ENCODE measurements at places on chromosomes 6 and 20. TPM values are rescaled to one million over a fixed set of nuclear protein-coding genes. Genes with fewer than 3 reads are reported as not detected.

Gene SRF
- 25.8 TPM for total RNA-seq

Gene FOXQ1
- total RNA-seq, result 110 TPM

Gene IMPG1
- not detected for total RNA-seq

DNA sequence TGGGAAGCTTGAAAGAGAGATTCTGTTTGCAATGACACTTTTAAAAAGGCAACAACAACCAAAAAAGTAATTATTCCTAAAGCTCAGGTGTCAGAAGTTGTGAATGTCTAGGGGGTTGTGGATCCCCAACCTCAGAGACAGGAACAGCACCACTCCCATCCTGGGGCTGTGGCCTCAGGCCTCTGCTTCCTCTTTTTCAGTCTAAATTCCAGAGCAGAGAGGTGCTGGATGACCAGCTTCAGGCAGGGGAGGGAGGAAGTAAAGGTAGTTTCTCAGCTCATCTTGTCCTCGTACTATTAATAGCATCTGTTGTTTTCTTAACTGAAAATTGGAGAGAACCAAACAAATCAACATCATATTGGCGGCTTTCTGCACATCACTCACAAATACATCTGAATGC is 8.3 kb downstream of the NT5E start:
- no peak for DNase-seq

GRCh38 chr20:47314647-47315338 is 41.7 kb downstream of the ZMYND8 start:
- DNase-seq, result peak; percentile 52

GRCh38 chr20:42741906-42742305 is 447.8 kb downstream of the PTPRT start:
- no peak for DNase-seq

All from lower leg skin (tissue), 4 donors.